ENCODE measurements at places on chromosomes 16 and 17. TPM values are rescaled to one million over a fixed set of nuclear protein-coding genes. Genes with fewer than 3 reads are reported as not detected.

OR2C1 gene
- not detected for total RNA-seq

DNA sequence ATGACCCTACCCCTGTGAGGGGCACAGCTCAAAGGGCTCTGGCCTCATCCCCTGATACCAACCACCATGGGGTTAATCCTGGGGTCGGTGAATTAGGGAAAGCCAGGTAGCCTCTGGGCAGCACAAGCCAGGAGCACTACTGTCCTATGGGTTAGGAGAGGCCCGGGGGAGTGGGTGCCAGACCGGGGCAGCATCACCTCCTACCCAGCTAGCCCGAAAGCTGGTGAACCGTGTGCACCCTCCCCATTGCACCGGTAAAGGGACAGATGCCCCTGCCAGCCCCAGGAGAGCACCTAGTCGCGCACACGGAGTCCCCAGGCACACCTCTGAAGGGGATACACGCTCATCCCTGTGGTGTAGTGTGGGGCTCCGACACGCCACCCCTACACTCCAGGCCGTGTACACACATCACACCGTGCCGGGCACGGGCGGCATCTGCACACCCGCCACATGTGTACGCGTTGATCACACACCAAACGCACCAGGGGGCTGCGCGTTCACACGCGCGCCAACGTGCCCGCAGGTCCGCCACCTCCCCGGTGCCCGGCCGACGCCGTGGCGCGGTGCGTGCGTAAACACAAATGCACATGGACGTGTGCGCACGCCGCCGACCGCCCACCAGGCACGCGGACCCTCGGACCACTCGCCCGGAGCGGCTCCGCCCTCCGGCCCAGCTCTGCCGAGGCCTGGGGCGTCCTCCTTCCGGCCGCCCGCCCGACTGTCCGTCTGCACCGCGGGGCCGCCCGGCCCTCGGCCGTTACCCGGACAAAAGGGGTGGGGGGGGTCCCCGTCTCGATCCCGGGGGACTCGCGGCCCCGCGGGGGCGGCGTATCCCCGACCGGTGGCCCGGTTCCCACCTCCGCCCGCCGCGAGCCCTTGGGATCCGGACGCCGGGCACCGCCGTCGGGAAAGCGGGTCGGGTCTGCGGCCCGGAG is 785 bp downstream of the UBALD1 start:
- no peak for DNase-seq

DNA sequence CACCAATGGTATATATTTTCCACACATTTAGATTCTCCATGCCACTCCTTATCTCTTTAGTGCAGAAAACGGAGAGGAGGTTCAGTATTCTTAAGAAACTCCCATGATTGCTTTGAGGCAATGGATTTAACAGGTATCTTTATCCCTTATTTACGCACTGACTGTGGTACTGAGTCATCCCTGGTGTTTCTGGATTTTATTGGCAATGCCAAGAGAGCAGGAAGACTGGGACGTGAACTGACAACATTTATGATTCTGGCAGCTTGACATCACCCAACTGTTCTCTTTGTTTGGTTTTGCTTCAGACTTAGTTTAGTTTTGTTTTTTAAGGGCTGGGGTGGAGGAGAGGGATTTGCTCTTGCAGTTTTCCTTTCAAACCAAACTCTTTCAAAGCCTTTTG is 131.4 kb downstream of the WWOX start:
- DNase-seq = no peak

GRCh38 chr17:83195330-83196023 is 116.1 kb downstream of the METRNL start:
- DNase-seq = no peak

GRCh38 chr16:67025210-67025550 is 3.8 kb upstream of the CBFB start:
- DNase-seq = no peak

- no peak for DNase-seq
Measured at GRCh38 chr17:17391668-17392370, 85.0 kb upstream of the MED9 start.

DNA sequence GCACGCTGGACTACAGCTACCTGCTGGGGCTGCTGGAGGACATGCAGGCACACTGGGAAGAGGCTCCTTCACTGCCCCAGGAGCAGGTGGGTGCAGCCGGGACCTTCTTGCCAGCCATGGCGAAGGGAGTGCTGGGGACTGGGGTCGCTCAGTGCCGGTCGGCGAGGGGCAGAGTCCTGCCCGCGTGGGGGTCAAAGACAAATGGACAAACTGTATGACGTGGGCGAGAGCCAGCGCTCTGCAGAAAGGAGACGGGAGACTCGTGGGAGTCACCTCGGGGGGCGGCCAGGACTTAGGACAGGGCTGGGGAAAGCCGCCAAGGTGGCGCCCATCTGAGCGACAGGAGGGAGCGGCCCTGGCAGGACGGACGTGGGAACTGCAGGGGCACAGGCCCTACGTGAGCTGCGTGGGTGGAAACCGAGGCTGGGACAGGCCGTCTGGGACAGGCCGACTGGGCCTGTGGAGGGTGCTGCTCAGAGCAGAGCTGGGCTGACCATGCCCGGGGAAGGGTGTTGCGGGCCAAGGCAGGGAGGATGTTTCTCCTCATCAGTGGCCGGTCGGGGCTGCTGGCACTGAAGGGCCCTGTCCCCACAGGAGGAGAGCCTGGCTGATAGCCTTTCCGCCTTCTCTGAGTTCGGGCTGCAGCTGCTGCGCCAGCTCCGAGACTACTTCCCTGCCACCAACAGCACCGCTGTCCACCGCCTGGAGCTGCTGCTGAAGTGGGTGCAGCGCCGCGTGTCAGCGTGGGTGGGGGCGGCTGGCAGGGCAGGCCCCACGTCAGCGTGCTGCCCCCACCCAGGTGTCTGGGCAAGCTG is 8.0 kb downstream of the TSR3 start:
- DNase-seq = no peak

Data from glomerular endothelial cell (primary cell).